ENCODE measurements at places on chromosomes 4 and X. TPM values are rescaled to one million over a fixed set of nuclear protein-coding genes. Genes with fewer than 3 reads are reported as not detected.

- DNase-seq: no peak
Observed at GRCh38 chr4:150199056-150199455, 120.8 kb downstream of the DCLK2 start.

MSANTD1 gene
- 0.82 TPM for total RNA-seq

DNA sequence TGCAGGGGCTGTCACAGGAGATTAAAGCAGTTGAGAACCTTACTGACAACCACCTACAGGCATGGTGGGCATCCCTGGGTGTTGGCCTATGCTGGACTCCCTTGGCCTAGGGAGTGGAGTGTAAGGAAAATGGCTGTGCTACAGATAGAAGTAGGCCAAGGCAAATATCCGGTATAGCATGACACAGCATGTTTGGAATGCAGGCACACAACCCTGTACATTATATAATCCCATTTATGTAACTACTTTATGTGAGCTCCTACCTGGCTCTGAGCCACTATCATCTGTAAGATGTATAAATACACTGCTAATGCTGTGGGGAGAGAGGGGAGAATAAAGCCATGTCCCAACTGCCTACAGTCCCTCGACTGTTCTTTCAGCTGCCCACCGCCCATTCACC, 38.7 kb upstream of the KCTD8 start:
- no peak for DNase-seq

DNA sequence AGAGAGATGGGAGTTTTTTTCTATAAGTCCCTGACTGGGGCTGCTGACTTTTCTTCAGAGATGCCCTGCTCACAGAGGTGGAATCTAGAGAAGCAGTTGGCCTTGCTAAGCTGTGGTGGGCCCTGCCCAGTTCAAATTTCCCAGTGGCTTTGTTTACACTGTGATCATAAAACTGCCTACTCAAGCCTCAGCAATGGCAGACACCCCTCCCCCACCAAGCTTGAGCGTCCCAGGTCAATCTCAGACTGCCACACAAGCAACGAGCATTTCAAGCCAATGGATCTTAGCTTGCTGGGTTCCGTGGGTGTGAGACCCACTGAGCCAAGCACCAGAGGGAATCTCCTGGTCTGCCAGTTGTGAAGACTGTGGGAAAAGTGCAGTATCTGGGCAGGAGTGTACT, 199.8 kb upstream of the WDFY3 start:
- peak; percentile 60 for DNase-seq

DNA sequence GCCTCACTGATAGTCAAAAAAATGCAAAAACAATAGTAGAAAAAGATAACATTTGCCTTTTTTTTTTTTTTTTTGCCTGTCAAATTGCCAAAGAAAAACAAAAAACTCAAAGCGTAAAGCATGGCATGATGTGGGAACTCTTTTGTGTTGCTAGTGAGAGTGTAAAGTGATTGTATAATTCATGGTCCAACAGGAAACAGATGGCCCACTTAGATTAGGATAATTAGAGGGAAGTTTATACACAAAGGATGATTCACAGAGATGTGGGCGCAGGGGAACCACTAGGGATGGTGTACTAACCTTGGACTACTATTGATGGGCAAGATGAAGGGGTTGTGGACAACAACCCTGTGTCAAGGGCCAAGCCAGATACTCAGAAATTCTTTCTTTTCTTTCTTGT, 16.4 kb downstream of the MCUB start:
- DNase-seq: no peak

GRCh38 chr4:104188301-104188700, 306.4 kb downstream of the CXXC4 start:
- DNase-seq: no peak

DNA sequence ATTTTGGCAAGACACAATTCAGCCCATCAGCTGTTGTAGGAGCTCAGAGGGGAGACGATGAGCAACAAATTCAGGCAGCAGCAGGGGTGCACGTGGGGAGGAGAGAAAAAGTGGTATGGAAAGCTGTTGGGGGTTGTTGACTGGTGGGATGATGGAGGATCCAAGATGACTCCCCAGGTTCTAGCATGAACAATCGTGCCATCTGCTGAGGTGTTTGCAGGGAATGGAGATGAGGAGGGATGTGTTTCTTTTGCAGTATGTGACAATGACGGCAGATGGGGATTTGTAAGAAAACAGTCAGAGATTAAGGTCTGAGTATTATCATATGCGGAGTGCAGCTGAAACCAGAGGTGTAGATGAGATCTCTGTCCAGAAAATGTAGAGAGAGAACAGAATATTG, 63.3 kb downstream of the SEL1L3 start:
- DNase-seq: no peak

GRCh38 chr4:40194602-40195161, 2.1 kb upstream of the RHOH start:
- no peak for DNase-seq

- DNase-seq: no peak
Observed at GRCh38 chr4:138439143-138439581, 197.0 kb upstream of the SLC7A11 start.

EMCN gene
- 2.5 TPM for total RNA-seq

- no peak for DNase-seq
Observed at GRCh38 chr4:123312116-123312515, 84.5 kb upstream of the SPRY1 start.

GRCh38 chr4:139153411-139154133, 23.4 kb downstream of the ELF2 start:
- no peak for DNase-seq

RHOXF2B gene
- not detected for total RNA-seq

ERVMER34-1 gene
- total RNA-seq: 0.59 TPM

MAGEB2 gene
- not detected for total RNA-seq

RAB41 gene
- 0.34 TPM for total RNA-seq

- DNase-seq: no peak
Observed at GRCh38 chrX:13158911-13159310, 114.5 kb upstream of the FAM9C start.

DNA sequence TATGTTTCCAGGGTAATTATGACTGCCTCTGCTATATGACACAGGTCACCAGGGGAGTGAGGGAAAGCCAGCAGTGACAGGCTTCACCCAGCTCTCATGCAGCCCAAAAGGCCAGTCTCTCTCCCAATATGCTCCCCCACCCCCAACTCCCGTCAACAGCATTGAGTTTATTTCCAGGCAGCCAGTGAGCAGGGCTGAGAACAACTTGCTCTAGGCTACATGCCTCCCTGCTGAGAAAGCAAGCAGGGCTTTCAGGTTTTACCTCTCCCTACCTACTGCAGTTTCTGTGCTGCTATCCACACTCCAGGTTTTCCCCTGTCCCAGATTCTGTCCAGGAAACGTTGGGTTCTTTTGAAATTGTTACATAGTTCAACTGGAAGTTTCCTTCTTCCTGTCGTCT, 291.4 kb downstream of the PABPC4L start:
- no peak for DNase-seq

DNA sequence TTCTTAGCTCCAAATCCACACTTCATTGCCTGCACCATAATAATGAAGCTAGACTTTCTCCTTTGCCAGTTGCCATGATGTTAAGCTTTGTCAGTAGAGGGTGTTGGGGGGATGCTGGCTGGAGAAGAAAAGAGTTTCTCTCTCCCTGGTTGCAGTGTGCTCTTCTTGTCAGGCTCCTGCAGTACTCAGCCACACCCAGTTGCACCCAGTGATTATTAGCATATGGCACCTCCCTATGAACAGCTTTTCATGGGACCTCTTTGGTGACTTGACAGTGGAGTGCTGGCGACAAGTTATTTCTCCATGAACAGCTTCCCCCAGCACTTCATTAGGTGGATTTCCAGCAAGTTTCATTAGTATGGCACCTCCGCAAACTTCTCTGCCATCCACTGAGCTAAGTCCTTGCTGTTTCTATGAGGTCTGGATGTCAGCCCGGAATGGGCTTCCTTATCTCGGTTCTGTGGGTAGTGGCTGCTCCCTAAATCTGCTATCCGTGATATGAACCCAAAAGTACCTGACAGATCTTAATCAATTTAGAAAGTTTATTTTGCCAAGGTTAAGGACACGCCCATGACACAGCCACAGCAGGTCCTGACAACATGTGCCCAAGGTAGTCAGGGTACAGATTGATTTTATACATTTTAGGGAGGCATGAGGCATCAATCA, 18.8 kb upstream of the OTUD4 start:
- DNase-seq: no peak

SLC4A4 gene
- total RNA-seq: 234 TPM

ENPP6 gene
- total RNA-seq: 0.24 TPM

GRCh38 chr4:1031956-1032795, 20.8 kb downstream of the FGFRL1 start:
- DNase-seq: no peak

- peak; percentile 87 for DNase-seq
Observed at GRCh38 chr4:76251441-76252270, at the start of gene FAM47E. FAM47E (plus strand) TSS chr4:76251721; CDS start chr4:76251747, 26 bp downstream.

RAB40A gene
- total RNA-seq: 0.27 TPM

DNA sequence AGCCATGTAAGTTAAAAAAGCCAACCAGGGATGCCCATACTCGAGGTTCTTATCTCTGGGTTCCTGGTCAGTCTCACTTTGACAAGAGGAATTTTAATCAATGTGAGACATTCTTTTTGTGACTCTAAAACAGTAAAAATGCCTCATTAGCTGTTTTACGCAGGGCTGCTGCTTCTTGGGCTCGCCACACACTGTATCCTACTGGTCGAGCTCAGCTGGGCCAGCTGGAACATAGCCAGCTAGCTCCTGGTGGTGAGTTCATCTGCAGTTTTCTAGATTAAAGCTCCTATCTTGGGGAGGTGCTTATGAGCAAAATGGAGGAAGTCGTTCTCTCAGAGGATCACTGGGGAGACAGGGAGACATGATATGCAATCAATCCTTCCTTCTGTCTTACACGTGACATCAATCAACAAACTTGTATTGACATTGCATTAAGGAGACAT, 55.9 kb upstream of the LEF1 start:
- no peak for DNase-seq

GRCh38 chr4:183388021-183388420, 56.4 kb upstream of the CDKN2AIP start:
- DNase-seq: no peak

DNA sequence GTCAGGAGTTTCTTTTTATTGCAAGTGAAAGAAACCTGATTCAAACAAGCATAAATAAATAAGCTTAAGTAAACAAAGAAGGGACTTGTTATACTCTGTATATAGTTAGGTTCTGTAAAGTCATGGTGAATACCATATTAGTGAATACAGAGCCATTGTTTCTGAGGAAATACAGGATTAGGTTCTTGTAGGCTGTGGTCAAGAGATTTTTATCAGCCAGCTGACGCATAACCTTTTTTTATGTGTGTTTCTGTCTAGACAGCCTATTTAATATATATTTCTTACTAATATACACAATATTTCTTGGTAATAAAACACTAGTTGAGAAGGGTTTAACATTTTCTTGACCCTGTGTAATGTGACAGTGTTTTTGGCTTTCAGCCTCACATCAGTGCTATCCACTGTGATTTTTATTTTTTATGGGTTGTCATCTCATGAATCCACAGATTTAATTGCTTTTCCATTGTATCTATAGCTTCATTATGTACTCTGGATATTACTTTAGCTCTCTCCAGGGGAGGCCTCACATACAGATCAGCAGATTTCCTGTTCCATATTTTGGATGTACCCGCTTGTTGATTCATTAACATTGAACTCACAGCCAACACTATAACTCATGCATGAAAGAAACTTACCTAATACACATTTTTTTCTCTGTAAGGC, 8.0 kb downstream of the HERC3 start:
- no peak for DNase-seq

- no peak for DNase-seq
Observed at GRCh38 chr4:70768301-70768948, 46.7 kb downstream of the RUFY3 start.

GRCh38 chr4:154877110-154877760, 96.2 kb downstream of the RBM46 start:
- DNase-seq: no peak

DNA sequence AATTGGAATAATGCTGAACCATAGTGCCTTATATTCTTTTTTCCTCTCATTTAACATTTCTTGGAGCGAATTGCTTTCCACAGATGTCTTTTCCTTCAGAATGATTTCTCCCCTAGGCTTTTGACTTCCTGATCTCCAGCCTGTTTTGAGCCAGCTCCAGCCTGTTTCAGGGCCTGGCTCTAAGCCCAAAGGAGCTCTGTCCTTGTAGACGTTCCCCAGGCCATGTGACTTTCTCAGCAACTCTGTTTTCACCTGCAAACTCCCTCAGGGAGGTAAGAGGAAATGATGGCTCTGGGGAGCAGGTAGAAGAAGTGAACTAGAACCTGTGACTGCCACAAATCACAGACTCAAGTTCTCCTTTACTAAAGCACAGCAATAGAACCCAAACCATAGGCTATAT, 89.1 kb downstream of the AKAP4 start:
- peak; percentile 75 for DNase-seq

CACNA1F gene
- 0.70 TPM for total RNA-seq

NPY1R gene
- total RNA-seq: 4.9 TPM

TCP11X2 gene
- total RNA-seq: not detected

DNA sequence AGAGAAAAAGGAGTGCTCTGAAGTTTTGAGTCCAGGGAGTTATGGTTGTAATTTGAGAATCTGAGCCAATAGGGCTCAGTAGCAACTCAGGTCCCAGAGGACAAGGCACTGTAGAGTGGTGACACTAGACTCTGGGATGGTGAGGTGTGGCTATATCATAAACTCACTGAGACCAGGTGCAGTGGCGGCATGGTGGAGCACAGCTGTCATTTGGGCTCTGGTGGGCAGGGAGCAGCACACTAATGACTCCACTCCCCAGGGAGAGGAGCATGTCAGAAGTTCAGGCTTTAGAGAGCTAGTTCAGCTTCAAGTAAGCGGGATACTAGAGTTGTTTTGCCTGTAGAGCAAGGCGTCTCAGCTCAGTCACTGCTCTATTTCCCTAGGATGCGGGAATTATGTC, 165.4 kb upstream of the USP38 start:
- no peak for DNase-seq

- DNase-seq: no peak
Observed at GRCh38 chrX:10795721-10796120, 175.3 kb upstream of the MID1 start.

VSIG4 gene
- 15.4 TPM for total RNA-seq

THAP9 gene
- total RNA-seq: 2.4 TPM

DNA sequence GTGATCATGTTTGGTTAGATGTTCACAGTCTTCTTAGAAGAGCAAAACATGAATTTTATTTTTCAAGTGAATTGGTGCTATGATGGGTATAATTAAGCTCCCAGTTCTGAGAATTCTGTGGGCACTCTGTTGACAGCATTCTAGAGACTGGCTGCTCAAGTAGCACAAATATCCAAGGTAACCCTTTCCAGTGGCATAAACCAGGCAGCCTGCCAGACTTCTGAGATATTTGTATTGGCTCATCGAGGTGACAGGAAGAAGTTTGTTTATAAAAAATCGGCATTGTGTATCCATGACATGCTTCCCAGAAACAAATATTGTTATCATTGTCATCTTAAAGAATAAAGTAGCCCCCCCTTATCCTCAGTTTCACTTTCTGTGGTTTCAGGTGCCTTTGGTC, 28.3 kb downstream of the LANCL3 start:
- DNase-seq: no peak

- DNase-seq: no peak
Observed at GRCh38 chr4:173281406-173282255, 52.5 kb downstream of the HMGB2 start.
